Stimulated activated CD4-positive, alpha-beta T cell treated with anti-CD3 and anti-CD28 coated beads, TNF-alpha, amount 100 ng/mL, for 1 hour (primary cell): ENCODE measurements at places on chromosomes 4 and X.

DNA sequence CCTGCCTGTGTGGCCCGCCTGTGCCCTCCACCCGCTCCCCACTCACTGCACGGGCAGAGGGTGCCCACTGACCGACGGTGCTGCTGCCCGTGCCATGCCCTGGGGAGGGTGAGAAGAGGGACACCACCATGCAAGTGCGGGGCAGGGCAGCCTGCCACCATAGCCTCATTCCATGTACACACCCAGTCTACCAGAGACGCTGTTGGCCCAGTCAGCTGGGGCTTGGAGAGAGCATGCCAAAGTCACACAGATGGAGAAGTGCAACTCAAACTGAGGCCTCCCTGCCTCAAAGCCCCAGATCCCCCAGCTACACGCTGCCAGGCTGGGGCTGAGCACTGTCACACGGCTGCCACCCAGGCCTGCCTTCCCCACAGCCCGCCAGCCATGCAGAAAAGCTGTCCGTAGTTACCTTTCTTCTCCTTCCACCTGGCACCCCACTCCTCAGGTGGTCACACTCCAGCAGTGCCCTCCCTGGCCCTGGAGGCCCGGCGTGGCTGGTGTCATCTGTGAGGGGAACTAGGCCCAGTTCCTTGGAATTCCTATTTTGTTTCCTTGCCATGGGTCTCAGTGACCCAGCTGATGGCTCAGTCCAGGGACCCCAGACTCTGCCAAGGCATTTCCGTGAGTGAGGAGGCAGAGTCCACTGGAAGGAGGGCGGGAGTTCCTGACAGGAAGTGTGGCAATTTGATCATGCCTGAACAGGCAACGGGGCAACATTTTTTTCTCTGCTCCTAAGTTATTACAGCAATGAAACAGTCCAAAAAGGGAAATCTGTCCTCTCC lies at the start of gene SLC2A9:
TSS of gene SLC2A9 (minus strand) at position 627 of the 782 bp plus-strand sequence. CDS start at position 559, 68 bp downstream.
- DNase-seq: no peak

- no peak for DNase-seq
These were observed 1.4 kb downstream of the SPATA4 start for GRCh38 chr4:176193938-176194337.

- no peak for DNase-seq
These were observed 949.9 kb downstream of the TECRL start for GRCh38 chr4:63459329-63459728.

- DNase-seq: no peak
These were observed 557 bp upstream of the USP38 start for GRCh38 chr4:143184217-143184502.

GRCh38 chr4:99687120-99687519 lies 29.5 kb upstream of the C4orf54 start:
- DNase-seq: no peak

DNA sequence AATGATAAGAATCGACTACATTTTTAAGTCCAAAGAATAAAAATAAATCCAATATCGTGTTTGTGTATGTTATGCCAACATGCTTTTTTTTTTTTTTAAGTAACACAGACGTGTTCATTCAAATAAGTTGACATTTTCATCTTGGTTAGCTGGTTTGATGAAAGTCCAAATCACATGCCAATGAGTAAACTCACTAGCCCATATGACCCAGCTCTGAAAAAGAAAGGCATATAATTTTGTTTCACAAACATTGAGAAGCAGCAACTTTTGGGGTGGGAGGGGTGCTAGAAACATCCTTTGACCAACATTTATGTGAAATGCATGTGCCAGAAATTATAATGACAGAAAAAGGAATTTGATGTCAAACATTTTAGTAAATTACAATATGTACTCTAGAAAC lies 61.6 kb upstream of the SPP1 start:
- no peak for DNase-seq

- no peak for DNase-seq
These were observed 72.4 kb downstream of the ANKRD50 start for GRCh38 chr4:124640022-124640730.

GRCh38 chr4:3284734-3285557 lies 7.9 kb upstream of the RGS12 start:
- DNase-seq: no peak

DNA sequence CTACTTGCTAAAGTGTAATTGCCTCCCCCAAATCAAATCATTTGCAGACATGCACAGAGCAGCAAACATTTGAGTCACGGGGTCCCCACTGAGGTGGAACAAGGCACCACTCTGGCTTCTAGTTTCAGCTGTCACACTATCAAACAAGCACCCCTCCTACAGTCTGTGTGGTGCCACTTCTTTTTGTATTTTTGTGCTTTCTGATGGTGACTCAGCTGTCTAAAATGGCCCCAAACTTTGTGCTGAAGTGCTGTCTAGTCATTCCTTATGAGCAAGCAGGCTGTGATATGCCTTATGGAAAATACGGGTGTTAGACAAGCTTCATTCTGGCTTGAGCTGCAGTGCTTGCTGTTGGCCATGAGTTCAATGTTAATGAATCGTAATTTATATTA lies 15.4 kb downstream of the IGFBP7 start:
- DNase-seq: no peak

- no peak for DNase-seq
These were observed 81.2 kb downstream of the GAB1 start for GRCh38 chr4:143417679-143418403.

DNA sequence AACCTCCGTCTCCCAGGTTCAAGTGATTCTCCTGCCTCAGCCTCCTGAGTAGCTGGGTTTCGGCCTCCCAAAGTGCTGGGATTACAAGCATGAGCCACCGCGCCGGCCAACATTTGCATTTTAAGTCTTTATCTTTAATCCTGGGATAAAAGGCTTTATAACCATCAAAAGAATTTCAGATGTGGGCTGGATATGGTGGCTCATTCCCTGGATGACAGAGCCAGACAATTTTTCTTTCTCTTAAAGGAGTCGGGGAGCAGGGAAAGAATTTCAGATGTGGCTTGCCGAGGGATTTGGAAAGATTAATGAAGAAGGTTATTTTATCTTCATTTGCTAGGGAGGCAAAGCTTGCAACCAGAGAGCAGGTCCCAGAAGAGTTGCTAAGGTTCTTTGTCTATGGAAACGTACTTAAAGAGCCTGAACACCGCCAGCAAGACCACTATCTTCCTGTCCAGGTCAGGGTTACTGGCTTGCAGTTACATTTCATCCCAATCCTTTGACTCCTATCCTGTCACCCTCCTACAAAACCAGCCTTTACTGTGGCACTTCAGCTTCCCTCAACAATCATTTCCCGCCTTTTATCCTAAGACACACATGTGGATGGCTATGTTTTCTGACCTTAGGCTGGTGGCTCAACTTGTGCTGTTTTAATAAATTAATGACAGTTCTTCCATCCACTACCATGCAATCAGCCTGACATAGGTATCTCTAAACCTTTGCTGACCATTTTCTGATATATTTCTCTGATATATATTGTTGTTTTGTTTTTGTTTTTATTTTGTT lies 3.9 kb upstream of the KLHL8 start:
- no peak for DNase-seq

DNA sequence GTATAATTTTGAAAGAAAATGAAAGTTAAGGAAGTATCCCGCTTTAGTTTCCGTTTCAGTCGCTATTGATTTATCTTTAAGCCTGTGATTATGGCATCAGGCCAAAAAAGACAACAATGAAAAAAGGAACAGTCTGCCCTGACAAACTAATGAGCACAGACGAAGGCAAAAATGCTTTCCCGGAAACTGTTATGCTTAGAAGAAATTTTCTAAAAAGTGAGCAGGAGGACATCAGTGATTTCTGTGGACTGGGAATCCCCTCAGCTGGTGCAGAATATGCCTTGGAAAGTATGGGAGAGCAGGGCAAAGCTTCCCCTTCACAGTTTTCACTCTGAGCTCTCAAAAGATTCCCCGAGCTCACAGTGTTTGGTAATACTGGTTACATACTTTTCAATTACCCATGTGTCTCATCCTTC lies 5.1 kb upstream of the CXCL10 start:
- no peak for DNase-seq

DNA sequence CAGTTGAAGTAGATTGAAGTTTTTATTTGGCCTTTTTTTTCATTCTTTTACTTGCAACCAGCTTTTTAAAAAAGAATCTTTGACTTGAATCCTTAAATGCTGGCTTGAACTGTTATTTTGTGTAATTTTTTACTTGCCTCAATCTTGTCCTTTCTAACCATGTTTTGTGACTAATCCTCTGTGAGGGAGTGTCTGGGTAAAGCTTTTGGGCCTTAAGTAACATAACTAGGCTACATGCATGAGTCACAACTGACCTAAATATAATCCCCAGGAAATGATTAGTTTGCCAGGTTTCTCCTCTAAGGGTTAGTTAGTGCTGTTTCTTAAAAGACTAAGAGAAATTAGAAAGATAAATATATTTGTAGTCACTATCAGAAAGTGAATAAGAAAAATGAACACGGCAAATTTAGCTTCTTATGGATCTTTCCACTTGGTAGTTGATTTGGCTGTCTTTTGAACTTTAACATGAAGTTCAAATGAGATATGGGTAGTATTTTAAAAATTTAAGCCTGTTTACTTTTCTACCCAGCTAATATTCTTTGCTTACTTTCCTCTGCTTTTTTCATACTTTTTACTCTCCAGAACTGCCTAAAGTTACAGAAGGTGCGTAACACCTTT lies 13.0 kb downstream of the EXOC1 start:
- DNase-seq: no peak

- DNase-seq: no peak
These were observed 4.4 kb downstream of the FRMPD4 start for GRCh38 chrX:12142661-12143060.

GRCh38 chrX:53421772-53422085 lies 725 bp downstream of the SMC1A start:
- no peak for DNase-seq

DNA sequence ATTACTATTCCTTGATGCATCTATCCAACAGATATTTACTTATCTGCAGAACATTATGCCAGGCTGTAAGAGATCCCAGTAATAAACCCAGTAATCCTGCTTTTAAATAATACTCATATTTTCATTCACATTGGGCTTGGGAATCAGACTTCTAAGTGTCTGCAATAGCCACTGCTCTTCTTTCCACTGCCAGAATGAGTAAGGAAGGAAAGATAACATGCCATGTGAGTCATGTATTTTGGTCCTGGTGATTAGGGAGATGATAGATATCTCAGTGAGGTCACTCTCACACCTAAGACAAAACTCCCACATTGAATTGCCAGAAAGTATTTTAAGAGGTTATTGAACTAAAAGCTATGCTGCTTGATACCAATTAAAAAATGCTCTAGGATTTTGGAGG lies 13.9 kb upstream of the HEPH start:
- no peak for DNase-seq

DNA sequence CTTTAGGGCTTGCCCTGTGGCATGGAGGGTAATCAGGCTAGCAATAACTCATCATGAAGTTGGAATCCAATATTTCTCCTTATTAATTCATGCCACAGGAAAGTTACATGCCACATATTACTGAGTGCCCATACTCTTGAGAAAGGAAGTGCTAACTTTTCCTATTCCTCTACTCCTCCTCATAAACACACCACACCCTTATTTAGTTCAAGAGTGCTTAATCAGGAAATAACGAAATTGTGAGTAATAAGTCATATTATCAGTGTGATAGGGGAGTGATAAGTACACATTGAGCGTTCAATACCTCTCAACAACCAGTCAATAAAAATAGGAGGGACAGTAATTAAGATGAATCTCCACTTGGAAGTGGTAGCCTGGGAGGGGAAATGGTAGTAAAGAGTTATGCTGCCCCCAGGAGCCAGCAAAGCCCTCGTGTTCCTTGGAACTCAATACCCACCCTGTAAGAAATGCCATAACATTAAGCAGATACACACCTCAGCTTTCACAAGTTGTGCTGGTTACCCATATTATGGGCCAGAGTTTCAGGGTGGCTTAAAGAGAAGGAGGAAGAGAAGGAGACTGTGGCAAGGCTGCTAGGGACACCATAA lies 410.0 kb upstream of the NR3C2 start:
- DNase-seq: no peak

DNA sequence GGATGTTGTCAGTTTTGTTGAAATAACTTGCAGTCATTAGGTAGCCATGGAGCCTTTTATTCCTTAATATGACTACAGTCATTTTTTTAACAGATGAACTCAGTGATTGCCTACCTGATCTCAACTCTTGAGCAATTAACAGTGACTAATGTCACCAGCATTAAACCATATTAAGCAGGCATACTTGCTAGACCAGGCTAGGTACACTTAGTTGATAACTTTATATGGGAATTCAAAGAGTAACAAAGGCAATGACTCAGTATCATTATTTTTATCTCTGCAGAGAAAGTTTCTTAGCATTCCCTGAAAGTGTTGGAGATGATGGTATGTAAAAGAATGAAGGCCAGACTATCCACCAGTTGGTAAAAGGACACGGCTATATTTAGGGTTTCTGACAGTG lies at the start of gene C4orf54:
TSS of gene C4orf54 (minus strand) at position 31 of the 400 bp plus-strand sequence. CDS start 3,180 bp downstream, outside the sequence.
- no peak for DNase-seq

GRCh38 chr4:182862921-182863320 lies 54.3 kb downstream of the DCTD start:
- DNase-seq: no peak

GRCh38 chr4:6986072-6986780 lies 56.9 kb upstream of the TADA2B start:
- DNase-seq: no peak

DNA sequence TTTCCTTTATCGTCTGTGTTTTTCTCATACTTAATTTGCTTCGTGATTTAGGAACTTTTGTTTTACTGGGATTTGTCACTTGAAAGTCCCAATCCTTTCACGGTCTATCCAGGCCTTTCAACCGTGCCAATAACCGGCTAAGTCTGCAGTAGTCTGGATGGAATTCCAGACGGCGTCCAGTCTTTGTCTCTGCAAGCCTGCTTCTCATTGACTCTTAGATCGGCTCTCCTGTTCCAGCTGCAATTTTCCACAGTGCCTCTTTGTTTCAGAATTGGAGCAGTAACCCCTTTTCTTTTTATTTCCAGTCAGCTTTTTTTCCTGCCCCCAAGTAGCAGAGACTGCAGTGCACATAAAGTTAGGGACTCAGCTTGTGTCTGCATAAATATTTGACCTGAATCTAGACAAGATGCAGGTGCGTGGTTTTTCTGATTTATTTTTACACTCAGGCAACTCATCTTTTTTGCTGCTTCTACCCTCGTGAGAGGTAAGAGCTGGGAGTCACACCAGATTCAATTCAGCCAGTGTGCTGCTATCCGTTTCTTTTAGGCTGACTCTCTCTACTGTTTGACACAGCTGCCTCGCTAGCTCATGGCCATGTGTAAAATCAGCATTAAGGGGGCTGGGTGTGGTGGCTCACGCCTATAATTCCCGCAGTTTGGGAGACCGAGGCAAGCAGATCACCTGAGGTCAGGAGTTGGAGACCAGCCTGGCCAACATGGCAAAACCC lies 37.4 kb upstream of the DHRSX start:
- no peak for DNase-seq

DNA sequence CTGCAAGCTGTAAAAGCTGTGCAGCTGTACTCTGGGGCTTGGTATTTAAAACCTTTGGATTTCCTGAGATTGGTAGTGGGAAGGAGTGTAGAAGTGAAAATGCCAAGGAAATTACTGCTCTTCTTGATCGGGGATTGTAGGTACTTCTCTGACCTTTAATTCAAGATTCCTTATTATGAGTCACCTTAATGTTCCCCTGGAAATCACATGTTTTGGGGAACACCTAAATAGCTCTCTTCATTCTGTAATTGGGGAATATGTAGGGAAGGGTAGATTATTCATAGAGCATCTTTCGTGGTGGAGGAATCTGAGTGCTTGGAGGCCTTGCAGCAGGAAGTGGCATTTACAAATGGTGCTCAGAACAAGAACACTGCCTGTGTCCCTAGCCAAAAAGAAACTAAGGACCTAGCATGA lies 137.8 kb downstream of the UCHL1 start:
- DNase-seq: no peak
